ENCODE measurements at places on chromosomes 7 and 10.
A peak's percentile ranks its signal among the peaks of the same experiment; 100 is the strongest.

DNA sequence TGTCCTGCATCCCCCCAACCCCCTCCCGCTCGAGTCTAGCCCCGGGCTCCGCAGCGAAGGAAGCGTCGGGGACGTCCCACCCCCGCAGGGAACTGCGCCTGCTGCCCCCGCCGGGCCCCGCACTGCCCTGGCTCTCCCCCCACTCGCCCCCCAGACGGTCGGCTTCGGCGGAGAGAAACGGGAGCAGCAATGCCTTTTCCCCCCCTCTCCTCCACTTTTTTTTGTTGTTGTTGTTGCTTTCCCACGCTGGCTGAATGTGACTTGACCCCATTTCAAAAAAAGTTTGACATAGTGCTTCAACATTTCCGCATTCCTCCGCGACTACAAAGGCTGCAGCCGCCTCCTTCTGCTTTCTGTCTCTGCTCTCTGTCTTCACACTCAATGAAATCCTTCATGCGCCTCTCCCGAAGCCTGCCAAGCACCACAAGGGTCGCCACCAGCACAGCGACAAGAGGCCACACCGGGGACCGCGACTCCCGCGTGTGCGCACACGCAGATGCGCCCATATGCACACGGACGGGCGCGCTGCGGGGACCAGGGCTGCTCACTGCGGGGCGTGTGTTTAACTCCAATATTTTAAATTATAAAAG, 1.0 kb downstream of the CDK6 start:
- DNase-seq = peak; percentile 34

DNA sequence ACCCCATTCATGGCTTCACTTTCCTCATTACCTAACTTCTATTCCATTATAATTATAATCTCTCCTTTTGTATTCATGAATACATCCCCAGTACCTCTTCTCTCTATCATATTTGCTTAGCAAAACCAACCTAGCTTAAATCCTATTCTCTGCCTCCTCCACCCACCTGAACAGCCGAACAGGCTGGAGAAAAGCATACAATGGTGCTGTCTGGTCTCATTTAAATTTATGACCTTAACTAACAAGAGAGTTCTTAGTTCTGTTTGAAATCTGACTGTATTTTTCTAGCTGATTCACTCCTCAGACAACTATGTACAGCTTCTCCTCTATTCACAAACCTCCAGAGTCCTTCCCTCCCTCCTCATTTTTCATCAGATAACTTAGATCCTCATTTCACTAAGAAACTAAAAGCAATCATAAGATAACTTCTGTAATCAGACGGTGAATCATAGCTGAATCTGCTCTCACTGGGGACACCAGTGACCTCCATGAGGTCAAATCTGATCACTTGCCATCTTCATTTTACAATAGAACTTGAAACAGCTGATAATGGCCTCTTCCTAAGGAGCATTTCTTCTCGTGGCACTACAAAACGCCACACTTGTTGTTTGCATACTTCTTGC, 233.9 kb upstream of the AOAH start:
- no peak for DNase-seq

DNA sequence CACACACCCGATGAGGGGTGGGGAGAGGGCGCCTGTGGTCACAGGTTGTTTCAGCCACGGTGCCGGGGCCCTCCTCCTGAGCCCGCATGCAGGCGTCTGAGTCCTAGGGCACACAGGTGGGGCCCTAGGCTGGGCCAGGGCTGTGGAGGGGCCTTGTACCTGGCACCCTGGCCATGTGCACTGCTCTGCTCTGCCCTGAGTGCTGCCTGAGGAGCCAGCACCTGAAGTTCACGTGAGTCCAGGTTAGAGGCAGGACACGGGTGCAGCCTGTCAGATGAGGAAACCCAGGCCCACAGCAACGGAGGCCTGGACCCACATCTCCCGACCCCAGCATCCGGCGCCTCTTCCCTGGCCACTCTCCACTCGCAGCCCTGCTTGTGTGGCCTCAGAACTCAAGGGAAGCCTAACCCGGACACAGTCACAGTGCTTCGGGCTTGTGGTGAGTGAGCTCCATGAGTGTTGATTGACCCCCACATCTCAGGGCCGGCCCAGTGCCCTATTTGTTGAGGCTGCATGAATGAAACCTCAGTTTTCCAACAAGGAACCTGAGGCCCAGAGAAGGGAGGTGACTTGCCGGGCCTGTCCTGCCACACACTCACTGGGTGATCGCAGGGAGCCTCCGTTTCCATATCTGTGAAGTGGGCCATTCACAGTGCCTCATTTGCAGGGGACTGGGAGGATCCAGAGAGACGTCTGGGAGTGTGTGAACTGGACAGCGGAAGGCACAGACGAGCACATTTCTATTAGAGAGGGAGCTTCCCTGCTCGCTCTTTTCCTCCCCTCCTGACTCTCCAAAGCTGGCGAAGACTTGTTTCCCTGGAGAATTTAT, 39.6 kb downstream of the PPIF start:
- no peak for DNase-seq

DNA sequence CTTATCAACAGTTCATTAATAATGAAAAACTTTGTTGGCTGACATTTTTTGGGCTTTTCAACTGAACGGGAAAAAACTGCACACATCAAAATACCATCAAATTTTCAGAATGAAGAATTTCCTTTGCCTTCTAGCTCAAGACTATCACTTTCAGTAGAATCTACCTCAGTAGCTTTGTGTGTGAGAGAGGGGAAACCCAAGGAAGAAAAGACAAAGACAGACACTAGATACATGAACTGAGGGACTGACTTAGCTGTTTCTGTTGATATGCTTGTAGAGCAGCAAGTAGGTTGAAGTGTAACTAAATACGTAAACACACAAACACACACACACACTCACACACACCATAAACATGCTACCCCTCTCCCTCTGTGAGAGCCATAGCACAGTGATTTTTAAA, 257.1 kb downstream of the CDK14 start:
- no peak for DNase-seq

- no peak for DNase-seq
Measured at GRCh38 chr7:133829336-133829897, 297.7 kb upstream of the LRGUK start.

Measured in activated effector memory CD4-positive, alpha-beta T cell treated with Interleukin-2 at 50 U/mL for 16 hours (primary cell).